ENCODE measurements at places on chromosomes 5 and 9. TPM values are rescaled to one million over a fixed set of nuclear protein-coding genes. Genes with fewer than 3 reads are reported as not detected.

The IFNA7 gene
- not detected for total RNA-seq

The TNC gene
- total RNA-seq = not detected

The ARID3C gene
- total RNA-seq = not detected

The SLC34A1 gene
- total RNA-seq = 0.19 TPM

The CACFD1 gene
- total RNA-seq = 0.37 TPM

The HAVCR2 gene
- total RNA-seq = 34.4 TPM

The SCGB3A2 gene
- total RNA-seq = not detected

The AFAP1L1 gene
- total RNA-seq = 0.99 TPM

The POU5F2 gene
- total RNA-seq = 1.2 TPM

The CA9 gene
- total RNA-seq = 0.73 TPM

The FAM221B gene
- total RNA-seq = not detected

The ANXA2R gene
- total RNA-seq = 5.3 TPM

The ADAMTS12 gene
- not detected for total RNA-seq

The IGFBPL1 gene
- total RNA-seq = not detected

The CCDC183 gene
- 1.3 TPM for total RNA-seq

The CBY3 gene
- not detected for total RNA-seq

The POLE3 gene
- total RNA-seq = 46.8 TPM

The NDFIP1 gene
- 70.5 TPM for total RNA-seq

The IL33 gene
- total RNA-seq = not detected

The GPR151 gene
- total RNA-seq = not detected

The ARHGEF37 gene
- total RNA-seq = 1.8 TPM

The SAXO1 gene
- not detected for total RNA-seq

The SLC27A6 gene
- total RNA-seq = not detected

The PCDHGC4 gene
- not detected for total RNA-seq

The KIF20A gene
- total RNA-seq = 82.9 TPM

The C7 gene
- not detected for total RNA-seq

The PCDHA13 gene
- total RNA-seq = not detected

The ANKRD34B gene
- 0.25 TPM for total RNA-seq

The SLC25A48 gene
- total RNA-seq = not detected

The TTLL11 gene
- total RNA-seq = 2.1 TPM

The KIF4B gene
- 0.14 TPM for total RNA-seq

The FYB1 gene
- 161 TPM for total RNA-seq

The BSPRY gene
- 29.6 TPM for total RNA-seq

The FOXE1 gene
- total RNA-seq = 0.06 TPM

The WWC1 gene
- 1.9 TPM for total RNA-seq

The PCDHA1 gene
- total RNA-seq = not detected

All from activated naive CD4-positive, alpha-beta T cell treated with anti-CD3 and anti-CD28 coated beads, Interleukin-2, amount 50 U/mL, for 72 hours (primary cell).